ENCODE measurements at places on chromosomes 11 and 22.

GRCh38 chr11:19306179-19306944 lies 65.6 kb upstream of the E2F8 start:
- no peak for DNase-seq

DNA sequence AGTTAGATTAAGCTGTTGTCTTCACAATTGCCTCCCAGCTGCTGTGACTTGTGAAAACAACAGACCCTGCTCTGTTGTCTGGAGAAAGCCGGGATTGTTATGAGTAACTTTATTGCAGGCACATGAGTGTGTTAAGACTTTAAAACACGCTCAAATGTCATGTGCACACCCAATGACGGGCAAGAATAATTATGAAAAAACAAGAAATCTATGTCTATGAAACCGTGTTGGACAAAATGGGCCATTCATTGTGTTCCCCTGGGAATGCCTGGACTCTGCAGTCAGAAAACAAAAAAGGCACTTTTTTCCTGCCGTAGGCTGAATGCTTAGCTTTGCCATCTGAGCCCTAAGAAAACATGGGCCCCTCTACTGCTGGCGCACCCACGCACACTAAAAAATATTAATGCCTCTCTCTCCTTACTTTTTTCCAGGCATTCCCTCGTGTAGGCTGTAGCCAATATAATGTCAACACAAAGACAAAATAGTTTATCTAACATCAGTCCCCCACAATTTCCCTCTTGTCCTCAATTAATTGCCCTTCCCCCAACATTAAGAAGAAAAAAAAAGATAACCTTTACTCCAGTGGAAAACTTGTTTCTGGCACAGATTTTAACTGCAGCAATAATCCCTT lies 207.9 kb downstream of the SOX6 start:
- peak; percentile 58 for DNase-seq

GRCh38 chr22:44693756-44694155 lies 8.2 kb upstream of the PRR5 start:
- DNase-seq: no peak

- peak; percentile 71 for DNase-seq
These were observed 131.4 kb upstream of the UBASH3B start for GRCh38 chr11:122523846-122524805.

DNA sequence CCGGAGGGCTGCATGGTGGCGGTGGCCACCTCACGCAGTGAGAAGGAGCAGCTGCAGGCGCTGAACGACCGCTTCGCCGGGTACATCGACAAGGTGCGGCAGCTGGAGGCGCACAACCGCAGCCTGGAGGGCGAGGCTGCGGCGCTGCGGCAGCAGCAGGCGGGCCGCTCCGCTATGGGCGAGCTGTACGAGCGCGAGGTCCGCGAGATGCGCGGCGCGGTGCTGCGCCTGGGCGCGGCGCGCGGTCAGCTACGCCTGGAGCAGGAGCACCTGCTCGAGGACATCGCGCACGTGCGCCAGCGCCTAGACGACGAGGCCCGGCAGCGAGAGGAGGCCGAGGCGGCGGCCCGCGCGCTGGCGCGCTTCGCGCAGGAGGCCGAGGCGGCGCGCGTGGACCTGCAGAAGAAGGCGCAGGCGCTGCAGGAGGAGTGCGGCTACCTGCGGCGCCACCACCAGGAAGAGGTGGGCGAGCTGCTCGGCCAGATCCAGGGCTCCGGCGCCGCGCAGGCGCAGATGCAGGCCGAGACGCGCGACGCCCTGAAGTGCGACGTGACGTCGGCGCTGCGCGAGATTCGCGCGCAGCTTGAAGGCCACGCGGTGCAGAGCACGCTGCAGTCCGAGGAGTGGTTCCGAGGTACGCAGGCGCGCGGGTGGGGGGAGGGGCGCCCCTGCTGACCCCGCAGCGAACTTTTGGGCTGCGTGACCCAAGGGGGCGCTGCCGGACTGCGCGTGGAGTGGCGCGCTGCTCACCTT lies 670 bp downstream of the NEFH start:
- peak; percentile 80 for DNase-seq

GRCh38 chr22:46861468-46862367 lies 99.3 kb downstream of the TBC1D22A start:
- DNase-seq: no peak

Data from right hindlimb (tissue), 1 donor.